Left ventricle myocardium superior (tissue), 1 donor: ENCODE measurements at places on chromosomes 1 and 21.

DNA sequence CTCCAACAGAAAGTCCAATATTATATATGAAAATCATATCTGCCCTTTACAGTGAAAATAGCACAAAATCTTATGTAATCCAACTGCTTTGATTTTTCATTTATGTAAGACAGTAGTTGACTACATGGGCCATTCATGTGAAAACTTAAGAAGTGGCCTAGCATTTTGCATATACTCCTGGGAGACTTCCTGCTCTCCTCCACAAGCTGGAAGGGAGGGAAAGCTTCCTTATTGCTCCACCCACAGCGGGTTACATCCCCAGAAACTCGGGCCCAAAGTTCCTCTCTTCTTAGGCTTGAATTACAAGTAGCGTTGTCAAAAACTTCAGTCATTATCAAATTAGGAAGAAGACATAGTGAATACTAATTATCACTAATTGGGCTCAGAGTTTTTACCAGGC is 29.2 kb downstream of the FYB2 start:
- DNase-seq, result no peak

DNA sequence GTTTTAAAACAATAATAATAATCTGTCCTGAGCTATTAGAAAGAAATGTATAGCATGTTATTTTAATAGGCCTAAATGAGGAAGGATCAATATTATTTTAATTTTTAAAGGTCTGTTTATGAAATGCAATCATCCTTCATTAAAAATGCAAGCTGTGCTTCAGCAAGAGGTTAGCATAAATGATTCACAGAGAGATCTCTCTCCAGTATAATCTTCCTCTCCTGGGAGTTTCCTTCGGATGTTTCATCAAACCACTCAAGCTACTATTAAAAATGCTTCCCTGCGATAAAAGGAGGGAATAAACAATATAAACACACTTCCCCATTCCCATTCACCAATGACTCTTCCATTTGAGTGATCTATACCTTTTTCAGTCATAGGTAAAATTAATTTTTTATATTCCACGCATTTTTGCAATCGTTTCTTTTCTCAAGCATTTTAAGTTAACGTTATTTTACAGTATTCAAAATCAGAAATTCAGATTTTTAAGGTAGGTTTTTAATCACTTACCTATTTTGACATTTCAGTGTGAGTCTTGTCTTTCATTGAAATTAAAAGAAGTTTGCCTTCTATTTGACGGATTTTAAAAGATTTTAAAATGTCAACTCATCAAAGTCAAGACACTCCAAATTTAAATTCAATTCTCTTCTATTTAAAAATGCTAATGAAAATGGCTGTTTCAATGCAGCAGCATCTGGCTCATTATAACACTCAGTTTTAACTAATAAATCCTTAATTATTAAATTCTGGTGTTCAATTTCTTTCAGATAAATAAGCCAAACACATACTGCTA is 64.3 kb downstream of the RERE start:
- DNase-seq, result no peak

DNA sequence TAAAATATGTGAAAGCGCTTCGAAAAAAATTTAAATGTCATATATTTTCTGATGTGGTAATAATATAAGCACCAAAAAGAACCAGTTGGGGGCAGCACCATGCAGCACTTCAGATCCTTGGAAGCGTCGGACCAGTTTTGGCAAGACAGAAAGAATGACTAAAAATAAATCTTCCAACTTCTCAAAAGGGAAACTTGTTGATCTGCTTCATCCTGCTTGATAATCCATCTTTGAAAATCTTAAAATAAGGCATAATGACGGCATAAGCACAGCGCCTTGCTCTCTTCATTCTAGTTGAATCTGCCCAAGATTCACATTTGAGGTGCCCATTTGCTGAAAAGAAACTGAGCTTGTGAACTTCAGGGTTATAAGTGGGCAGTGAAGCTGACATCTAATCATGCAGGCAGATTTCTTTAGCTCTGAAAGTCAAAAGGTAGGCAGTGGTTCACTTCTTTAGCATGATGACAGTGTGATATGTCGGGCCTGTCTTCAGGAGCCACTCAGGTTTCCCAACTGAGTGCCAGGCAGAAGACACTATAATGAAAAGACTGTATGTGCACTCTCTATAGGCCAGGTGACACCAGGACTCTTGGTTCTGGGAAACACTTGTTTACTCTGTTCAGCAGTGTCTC is 19.8 kb upstream of the MUTYH start:
- peak; percentile 66 for DNase-seq

DNA sequence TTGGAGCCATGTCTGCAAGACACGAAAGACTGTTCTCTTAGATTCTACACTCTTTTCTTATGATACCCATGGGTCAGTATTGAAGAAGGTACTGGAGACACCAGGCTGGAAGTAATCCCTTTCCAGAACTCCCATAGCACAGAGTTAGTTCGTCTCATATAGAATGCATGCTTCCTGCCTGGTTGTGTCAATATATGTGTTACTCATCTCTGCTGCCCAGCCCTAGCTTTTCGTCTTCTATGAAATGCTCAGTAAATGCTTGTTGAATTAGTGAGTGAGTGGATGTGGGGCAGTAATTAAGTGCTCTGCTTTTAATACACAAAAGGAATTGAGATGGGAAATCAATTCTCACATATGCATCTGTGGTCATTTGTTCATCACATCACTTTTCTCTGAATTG is 32.1 kb downstream of the ADCY10 start:
- DNase-seq, result no peak

GRCh38 chr21:43731891-43732711 is 13.2 kb downstream of the PDXK start:
- no peak for DNase-seq

GRCh38 chr1:41537788-41538351 is 53.4 kb upstream of the EDN2 start:
- peak; percentile 84 for DNase-seq

GRCh38 chr1:149886396-149887195 is 12.8 kb upstream of the BOLA1 start:
- DNase-seq, result peak; percentile 79

DNA sequence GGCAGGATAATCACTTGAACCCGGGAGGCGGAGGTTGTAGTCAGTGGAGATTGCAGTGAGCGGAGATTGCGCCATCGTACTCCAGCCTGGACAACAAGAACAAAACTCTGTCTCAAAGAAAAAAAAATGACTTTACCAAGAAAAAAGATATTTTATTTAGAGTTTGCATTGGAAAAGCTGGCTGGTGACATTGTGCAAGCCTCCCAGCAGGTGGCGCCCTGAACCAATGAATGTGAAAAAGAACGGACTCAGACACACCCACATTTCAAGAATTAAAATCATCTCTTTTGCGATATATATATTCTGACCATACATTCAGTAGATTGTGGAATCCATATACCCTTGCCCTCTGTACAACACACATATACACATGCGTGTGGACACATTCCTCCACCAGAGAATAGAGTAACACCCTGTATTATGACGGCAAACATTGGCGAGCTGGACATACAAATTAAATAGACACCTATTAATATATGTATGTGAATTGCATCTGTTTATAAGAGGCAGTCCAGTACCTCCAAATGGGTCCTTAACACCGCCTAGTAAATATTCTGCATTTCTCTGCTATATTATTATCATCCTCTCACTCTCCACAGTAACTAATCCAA is 39.0 kb upstream of the CADM3 start:
- DNase-seq, result peak; percentile 46

DNA sequence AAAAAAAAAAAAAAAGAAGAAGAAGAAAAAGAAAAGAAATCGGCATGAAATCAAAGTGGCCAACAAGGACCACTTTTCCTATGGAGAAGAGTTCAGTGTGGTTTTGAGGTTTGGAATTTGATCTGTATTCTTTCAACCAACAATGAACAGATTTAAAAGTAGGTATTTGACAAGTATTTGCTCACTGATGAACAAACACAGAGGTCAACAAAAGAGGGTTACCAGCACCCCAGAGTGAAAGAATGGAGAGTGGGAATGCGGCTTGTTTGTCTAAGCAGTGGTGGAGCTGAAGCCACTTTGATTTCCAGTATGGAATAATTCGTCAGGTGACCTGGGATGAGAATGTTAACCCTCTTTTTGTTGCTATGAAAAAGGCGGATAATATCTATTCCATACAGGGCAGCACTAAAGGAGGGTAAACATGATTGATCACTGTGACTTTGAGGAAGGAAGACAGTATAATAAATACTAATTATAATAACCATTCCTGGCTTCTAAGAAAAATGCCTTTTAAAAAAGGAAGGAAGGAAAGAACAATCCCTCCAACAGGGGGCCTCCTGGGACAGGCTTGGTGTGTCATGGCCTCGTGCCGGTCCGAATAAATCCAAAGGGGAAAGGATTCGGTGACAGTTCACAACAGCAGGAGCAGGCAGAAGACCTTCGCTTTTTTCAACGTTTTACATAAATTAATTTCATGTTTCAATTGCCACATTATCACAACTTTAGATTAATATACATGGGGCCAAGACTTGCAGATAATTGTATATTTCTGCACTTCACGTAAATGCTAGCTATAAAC is 37.2 kb upstream of the SIM2 start:
- peak; percentile 37 for DNase-seq

GRCh38 chr1:157580179-157580827 is 17.6 kb downstream of the FCRL4 start:
- DNase-seq, result no peak

GRCh38 chr1:214641214-214641895 is 38.4 kb downstream of the CENPF start:
- no peak for DNase-seq

DNA sequence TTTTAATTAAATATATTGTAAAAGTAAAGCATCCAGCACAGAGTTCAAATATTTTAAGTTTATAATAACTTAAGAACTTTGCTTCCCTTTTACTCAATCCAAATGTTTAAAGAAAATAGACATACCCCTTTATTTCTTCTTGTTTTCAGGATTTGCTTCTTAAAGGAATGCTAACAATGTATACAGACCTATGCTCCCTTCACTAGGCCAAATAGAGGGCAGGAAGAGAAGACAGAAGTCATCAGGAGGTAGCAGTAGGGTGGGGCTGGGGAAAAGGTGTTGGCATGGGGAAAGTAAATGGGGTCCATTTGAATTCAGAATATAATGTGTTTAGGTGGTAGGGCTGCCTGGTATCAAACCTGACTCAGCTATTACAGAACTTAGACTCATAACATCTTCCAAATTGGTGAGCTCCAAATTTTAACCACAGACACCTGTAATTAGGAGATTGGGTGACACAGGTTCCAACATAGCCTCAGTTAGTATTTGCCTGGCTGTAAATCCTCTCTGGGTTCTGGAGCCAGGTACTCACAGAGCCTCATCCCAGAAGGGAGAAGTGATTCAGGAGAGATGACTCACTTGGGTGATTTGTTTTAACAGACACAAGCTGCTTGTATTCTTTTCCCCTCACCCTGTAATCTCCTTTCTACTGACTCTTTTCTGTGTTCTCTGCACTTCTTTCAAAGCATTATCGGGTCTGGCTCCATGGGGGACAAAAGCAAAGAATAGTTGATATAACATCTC is 60.1 kb upstream of the DUSP10 start:
- DNase-seq, result no peak

DNA sequence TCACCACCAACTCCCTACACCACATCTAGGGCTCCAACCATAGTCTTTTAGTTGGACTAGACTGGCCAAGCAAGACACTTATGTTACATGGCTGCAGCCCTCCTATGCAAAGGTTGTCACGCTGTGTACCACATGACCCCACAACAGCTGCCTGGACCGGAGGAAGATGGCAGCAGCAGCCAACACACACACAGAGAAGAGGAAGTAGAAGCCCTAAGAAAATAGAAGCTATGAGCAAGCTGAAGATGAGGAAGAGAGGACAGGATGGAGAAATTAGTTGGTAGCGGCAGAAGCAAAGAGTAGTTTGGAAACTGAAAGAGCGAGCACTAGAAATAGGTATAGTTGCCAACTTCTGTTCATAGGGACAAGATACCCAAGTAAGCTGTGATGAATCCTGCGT is 60.8 kb upstream of the RALGPS2 start:
- no peak for DNase-seq

DNA sequence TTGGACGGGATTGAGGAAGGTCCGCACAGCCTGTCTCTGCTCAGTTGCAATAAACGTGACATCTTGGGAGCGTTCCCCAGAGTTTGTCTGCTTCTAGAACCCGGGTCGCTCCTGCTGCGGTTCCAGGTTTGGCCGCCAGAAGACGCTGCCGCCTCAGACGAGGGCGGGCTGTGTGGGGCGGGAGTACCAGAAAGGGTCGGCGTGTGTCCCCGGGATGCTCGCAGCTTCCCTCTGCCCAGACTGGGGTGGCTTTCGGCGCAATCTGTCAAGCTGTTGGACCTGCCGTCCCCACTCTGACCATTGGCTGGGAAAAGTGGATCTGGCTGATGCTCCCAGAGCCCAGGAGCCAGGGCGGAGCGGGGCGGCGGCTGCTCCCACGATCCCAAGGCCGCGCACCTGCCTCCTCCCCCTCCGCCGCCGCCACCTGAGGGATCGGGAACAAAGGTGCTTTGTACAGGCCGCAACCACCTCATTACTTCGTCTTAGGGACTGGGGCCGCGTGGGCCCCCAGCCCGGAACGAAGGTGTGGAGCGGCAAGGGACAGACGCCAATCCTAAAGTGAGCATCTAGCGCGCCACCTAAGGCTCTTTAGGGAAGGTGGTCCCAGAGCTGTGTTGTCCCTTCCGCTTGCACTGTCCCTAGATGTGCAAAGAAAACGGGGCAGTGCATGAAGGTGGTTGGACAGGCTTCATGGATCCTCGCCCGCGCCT is 683 bp upstream of the EFNA4 start:
- peak; percentile 73 for DNase-seq

DNA sequence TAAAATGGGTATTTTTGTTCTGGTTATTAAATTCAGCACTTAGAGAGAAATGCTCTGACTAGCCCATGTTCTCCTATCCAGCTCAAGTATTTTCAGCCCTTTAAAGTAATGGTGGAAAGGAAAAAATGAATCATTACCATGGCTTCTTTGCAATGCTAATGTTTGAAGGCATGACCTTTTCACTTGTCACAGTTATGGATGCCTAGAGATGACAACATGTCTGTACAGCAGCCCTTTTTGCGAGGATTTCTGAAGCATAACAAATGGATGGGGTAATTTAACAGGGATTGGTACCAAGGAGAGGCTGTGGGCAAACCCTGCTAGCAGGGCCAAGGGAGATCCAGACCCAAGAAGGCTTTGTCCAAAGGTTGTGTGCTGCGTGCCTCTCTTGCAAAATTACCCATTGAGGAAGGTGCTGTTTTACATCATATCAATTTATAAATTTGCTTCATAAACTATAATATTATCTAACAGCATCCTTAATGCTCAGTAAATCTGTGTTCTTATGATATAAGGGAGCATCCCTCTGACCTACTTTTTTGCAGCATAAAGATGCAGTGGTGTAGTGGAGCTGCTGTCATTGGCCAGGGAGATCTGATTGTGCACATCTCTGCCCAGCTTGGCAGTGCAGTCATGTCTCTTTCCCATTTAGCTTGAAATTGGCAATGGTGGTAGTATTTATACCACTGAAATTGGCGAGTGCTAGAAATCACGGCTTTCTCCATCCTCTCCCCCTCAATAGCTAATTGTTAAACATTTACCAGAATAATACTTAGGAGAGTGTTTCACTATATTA is 327.1 kb downstream of the PCP4 start:
- no peak for DNase-seq

GRCh38 chr1:64981601-64982533 is 15.5 kb upstream of the JAK1 start:
- no peak for DNase-seq

GRCh38 chr1:156920233-156921052 is at the start of gene LRRC71:
Gene LRRC71, plus strand, starts transcription at chr1:156920632. Its CDS starts 172 bp downstream, at chr1:156920804.
- DNase-seq, result peak; percentile 91
